ENCODE measurements at places on chromosomes 6 and 20. TPM values are rescaled to one million over a fixed set of nuclear protein-coding genes. Genes with fewer than 3 reads are reported as not detected.
A peak's percentile ranks its signal among the peaks of the same experiment; 100 is the strongest.

GRCh38 chr20:60236613-60237012 lies 278.4 kb downstream of the CDH26 start:
- H3K4me1 ChIP-seq, result no peaks in the 10 kb centered on the region
- no peak overlapping the region for H3K4me3 ChIP-seq
- no peaks in the 10 kb centered on the region for H3K36me3 ChIP-seq
- no peak for DNase-seq
- no peak overlapping the region for H3K27ac ChIP-seq

GRCh38 chr6:19599796-19600464 lies 237.2 kb upstream of the ID4 start:
- no peak overlapping the region for H3K27ac ChIP-seq
- no peak overlapping the region for H3K4me3 ChIP-seq
- no peaks in the 10 kb centered on the region for H3K4me1 ChIP-seq
- DNase-seq, result no peak
- H3K27me3 ChIP-seq, result no peaks in the 10 kb centered on the region
- no peaks in the 10 kb centered on the region for H3K36me3 ChIP-seq

Gene CEP57L1
- 27.2 TPM for total RNA-seq

Gene BNIP5
- total RNA-seq, result not detected

DNA sequence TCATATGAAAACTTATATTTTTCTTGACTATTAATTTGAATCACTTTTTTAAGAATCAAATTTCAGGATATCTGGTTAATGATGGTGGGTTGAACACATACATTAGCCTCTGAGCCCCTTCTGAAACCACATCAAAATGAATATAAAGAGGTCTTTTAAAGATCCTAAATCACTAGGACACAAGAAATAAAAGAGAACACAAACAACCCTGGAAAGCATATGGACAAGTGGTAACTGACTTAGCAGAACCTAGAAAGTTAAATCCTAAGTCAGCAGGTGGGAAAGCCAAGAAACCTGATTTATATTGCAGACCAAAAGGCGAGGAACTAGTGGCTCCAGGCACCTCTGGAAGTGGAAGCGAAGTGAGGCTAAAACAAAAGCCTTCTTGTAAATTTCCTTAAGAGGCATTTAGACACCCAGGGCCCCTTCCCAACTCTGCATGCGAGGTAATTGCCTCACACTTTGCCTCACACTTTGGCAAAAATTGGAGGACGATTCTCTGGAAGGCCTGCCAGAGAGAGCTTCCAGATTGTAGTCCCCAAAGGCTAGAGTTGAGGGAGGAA lies 293.9 kb downstream of the KHDC1L start:
- no peaks in the 10 kb centered on the region for H3K36me3 ChIP-seq
- no peaks in the 10 kb centered on the region for H3K4me1 ChIP-seq
- H3K4me3 ChIP-seq, result no peak overlapping the region
- no peak for DNase-seq
- no peaks in the 10 kb centered on the region for H3K27me3 ChIP-seq

GRCh38 chr6:118864341-118865099 lies 29.4 kb upstream of the ASF1A start:
- no peaks in the 10 kb centered on the region for H3K36me3 ChIP-seq
- H3K4me1 ChIP-seq, result no peaks in the 10 kb centered on the region
- no peak overlapping the region for H3K27ac ChIP-seq
- H3K27me3 ChIP-seq, result no peaks in the 10 kb centered on the region

GRCh38 chr6:13870214-13870830 lies 54.4 kb upstream of the RNF182 start:
- no peak overlapping the region for H3K27ac ChIP-seq
- no peaks in the 10 kb centered on the region for H3K4me1 ChIP-seq
- H3K27me3 ChIP-seq, result no peaks in the 10 kb centered on the region

DNA sequence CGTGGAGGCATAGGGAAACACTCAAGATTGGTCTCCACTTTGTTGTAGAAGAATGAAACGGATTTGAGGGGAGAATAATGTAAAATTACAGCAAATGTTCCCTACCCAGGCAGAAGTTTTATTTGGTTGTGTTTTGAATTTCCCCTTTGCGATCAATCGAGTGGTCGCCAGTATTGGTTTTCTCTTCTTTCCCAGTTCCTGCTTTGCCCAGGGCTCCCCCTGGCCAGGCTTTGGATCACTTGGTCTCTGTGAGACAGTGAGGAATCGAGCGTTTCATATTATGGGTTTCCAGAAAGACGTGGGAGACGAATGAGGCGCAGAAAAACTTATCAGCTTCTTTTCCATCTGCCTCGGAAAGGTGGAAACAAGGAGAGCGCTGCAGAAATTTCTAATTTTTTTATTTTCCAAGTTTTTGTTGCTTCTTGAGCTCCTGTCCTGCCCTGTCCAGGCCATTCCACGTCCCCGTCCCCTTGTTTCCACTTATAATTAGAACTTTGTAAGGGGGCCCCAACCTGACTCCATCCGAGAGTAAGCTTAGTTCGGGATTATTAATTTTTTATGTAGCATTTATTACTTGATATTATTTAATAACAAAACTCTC lies 7.5 kb upstream of the TBX18 start:
- DNase-seq, result no peak
- H3K27ac ChIP-seq, result no peak overlapping the region
- H3K4me3 ChIP-seq, result no peak overlapping the region
- H3K27me3 ChIP-seq, result peaks cover 24% of the 10 kb centered on the region

Gene TRIM40
- total RNA-seq, result not detected

Gene BHLHE23
- not detected for total RNA-seq

Gene KAT14
- 5.6 TPM for total RNA-seq

- no peaks in the 10 kb centered on the region for H3K36me3 ChIP-seq
- H3K4me3 ChIP-seq, result no peak overlapping the region
- no peak for DNase-seq
These were observed 61.4 kb downstream of the PDSS2 start for GRCh38 chr6:107398001-107398400.

DNA sequence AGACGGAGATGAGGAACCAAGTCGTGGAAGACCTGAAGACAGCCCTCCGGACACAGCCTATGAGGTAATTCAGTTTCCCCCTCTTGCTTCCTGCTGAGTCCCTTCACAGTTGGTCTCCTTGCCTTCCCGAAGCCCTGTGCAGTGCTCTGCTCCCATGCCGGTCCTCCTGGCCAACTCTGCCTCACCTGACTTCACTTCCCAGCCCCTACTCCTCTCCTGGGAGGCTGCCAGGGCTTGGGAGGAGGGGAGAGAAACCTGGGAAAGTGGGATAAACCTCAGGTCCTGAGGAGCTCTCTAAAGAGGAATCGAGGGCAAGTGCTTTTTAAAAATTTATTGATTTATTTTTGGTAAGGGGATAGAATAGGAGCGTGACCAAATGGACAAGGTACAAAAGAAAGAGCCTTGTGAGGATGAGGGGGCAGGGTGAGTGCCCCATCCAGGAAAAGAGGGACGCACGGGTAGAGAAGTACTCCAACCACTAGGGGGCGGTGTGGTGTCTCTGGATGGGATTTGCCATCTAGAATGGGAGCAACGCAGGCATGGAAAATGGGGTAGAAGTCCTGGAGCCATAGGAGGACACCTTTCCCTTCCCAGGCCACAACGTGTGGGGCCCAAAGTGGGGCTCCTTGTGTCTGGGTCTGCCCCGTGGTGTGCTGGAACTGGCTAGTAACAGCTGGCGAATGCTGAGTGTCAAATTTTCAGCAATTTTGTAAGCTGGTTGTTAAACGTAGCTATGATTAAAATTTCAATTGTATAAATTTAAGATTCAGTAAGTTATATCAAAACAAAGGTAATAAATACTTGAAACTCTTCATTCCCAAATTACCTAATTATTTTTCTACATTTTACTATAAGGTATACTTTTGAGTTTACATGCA lies 69.0 kb downstream of the MOCS1 start:
- peak; percentile 67 for DNase-seq
- no peaks in the 10 kb centered on the region for H3K36me3 ChIP-seq
- no peaks in the 10 kb centered on the region for H3K4me1 ChIP-seq
- H3K27me3 ChIP-seq, result no peaks in the 10 kb centered on the region
- no peak overlapping the region for H3K4me3 ChIP-seq

GRCh38 chr6:45423824-45424450 lies 46.2 kb upstream of the SUPT3H start:
- H3K27me3 ChIP-seq, result peaks cover 5% of the 10 kb centered on the region
- H3K4me3 ChIP-seq, result peak overlapping the region; percentile 35
- H3K36me3 ChIP-seq, result no peaks in the 10 kb centered on the region

GRCh38 chr6:132505158-132505557 lies 7.8 kb downstream of the STX7 start:
- no peak for DNase-seq
- no peaks in the 10 kb centered on the region for H3K4me1 ChIP-seq
- no peaks in the 10 kb centered on the region for H3K27me3 ChIP-seq
- no peaks in the 10 kb centered on the region for H3K36me3 ChIP-seq
- no peak overlapping the region for H3K27ac ChIP-seq

Gene CENPW
- total RNA-seq, result 12.2 TPM

- H3K36me3 ChIP-seq, result no peaks in the 10 kb centered on the region
- H3K4me1 ChIP-seq, result no peaks in the 10 kb centered on the region
- H3K4me3 ChIP-seq, result no peak overlapping the region
These were observed 148.4 kb downstream of the TBXT start for GRCh38 chr6:166019214-166019613.

- H3K27ac ChIP-seq, result no peak overlapping the region
- H3K27me3 ChIP-seq, result no peaks in the 10 kb centered on the region
- H3K4me3 ChIP-seq, result no peak overlapping the region
- H3K4me1 ChIP-seq, result no peaks in the 10 kb centered on the region
- H3K36me3 ChIP-seq, result no peaks in the 10 kb centered on the region
These were observed 32.5 kb downstream of the VSTM2L start for GRCh38 chr20:37935435-37935834.

Gene SLC17A9
- 5.4 TPM for total RNA-seq

- H3K27me3 ChIP-seq, result no peaks in the 10 kb centered on the region
- no peak overlapping the region for H3K4me3 ChIP-seq
- H3K36me3 ChIP-seq, result no peaks in the 10 kb centered on the region
- no peaks in the 10 kb centered on the region for H3K4me1 ChIP-seq
- H3K27ac ChIP-seq, result no peak overlapping the region
These were observed 23.9 kb downstream of the ZKSCAN8 start for GRCh38 chr6:28165563-28165962.

Gene DZANK1
- total RNA-seq, result 3.7 TPM

Gene SLC25A27
- total RNA-seq, result 30.9 TPM

- no peak for DNase-seq
- no peak overlapping the region for H3K4me3 ChIP-seq
- H3K36me3 ChIP-seq, result no peaks in the 10 kb centered on the region
- H3K4me1 ChIP-seq, result no peaks in the 10 kb centered on the region
- H3K27me3 ChIP-seq, result no peaks in the 10 kb centered on the region
These were observed 25.3 kb downstream of the DUSP22 start for GRCh38 chr6:317448-318144.

Gene C6orf52
- 79.7 TPM for total RNA-seq

Gene KCNG1
- 69.2 TPM for total RNA-seq

- H3K4me3 ChIP-seq, result no peak overlapping the region
- H3K36me3 ChIP-seq, result no peaks in the 10 kb centered on the region
- H3K27me3 ChIP-seq, result no peaks in the 10 kb centered on the region
- no peak for DNase-seq
- H3K27ac ChIP-seq, result no peak overlapping the region
- no peaks in the 10 kb centered on the region for H3K4me1 ChIP-seq
These were observed 5.2 kb downstream of the SLC2A4RG start for GRCh38 chr20:63744574-63745423.
